ENCODE measurements at places on chromosomes 1 and 21.

DNA sequence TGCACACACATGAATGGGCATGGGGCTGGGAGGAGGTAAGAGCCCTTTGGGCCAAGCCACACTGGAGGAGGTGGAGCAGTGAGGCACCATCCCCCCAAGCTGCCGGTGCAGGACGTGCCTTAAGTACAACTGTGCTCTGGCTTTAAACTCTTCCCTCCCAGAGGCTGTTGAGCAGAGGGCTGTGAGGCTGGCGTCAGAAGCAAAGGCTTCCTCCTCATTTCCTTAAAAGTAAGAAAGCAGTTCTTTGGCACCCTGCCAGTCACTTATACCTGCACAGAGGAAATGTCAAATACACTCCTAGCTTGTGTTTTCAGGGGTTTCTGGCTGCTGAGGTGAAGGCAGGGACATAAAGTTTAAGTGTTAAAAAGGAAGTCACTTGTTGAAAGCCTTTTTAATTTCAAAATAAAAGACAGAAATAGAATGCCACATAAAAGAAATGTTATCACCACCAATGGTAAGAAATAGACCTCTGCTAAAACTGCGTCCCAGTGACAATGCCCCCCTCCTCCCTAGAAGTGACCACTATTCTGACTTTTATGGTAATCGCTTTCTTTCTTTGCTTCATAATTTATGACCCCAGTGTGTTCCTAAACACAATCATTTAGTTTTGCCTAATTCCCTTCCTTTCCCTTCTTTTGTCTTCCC is 33.0 kb downstream of the LAMC2 start:
- DNase-seq: peak; percentile 8

GRCh38 chr1:24914226-24915069 is 15.6 kb downstream of the RUNX3 start:
- peak; percentile 16 for DNase-seq

DNA sequence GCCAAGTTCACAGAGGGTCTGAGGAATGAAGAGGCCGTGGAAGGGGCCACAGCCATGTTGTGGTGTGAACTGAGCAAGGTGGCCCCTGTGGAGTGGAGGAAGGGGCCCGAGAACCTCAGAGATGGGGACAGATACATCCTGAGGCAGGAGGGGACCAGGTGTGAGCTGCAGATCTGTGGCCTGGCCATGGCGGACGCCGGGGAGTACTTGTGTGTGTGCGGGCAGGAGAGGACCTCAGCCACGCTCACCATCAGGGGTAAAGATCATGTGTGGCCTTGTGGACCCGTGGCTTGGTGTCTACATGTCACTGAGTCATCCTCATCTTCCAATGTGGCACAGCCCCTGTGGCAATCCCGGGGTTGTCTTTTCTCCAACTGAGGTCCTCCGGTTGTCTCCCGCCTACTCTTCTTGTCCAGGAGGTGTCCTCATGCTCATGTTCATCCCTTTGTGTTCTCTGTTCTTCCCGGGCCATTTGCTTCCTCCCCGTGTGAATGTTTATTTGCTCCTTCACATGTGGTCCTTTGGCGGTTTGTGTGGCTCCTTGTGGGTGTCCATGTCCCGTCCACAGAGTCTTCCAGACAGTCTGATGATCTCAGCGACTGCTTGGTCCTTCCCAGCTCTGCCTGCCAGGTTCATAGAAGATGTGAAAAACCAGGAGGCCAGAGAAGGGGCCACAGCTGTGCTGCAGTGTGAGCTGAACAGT is 84.2 kb downstream of the OBSCN start:
- DNase-seq: no peak

- no peak for DNase-seq
Measured at GRCh38 chr1:234879147-234880080, 249.2 kb downstream of the TOMM20 start.

DNA sequence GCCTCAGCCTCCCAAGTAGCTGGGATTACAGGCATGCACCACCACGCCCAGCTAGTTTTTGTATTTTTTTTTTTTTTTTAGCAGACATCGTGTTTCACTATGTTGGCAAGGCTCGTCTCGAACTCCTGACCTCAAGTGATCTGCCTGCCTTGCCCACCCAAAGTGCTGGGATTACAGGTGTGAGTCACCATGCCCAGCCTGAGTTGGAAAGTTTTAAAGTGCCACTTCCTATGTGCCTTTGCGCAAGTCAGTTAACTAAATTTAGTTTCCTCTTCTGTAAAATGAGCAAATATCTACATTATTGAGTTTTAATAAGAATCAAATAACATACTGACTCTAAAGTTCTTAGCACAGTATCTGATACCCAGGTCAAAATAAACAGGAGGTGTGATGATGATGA is 12.4 kb downstream of the SLC19A2 start:
- DNase-seq: no peak

GRCh38 chr1:57411262-57411661 is 12.6 kb downstream of the DAB1 start:
- no peak for DNase-seq

DNA sequence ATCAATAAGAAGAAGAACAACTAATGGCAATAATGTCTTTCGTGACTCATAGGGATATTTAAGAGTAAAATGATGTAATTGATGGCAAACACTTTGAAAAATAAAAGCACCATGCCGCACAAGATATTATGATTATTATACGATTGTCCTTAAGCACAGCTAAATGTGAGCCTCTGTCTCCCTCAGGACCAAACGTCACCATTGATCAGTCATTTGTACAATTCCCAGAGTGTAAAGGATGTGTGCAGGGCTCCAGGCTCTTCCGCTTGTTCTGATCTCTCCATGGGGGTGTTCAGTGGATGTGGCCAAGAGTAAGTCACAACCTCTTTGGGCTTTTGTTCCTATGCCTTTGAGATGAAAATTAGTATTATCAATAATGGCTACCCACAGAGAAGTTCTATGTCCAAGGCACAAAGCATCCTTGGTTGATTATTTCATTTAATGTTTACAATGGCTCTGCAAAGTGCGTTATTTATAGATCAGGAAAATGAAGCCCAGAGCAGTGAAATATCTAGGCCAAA is 17.7 kb upstream of the C1orf87 start:
- no peak for DNase-seq

DNA sequence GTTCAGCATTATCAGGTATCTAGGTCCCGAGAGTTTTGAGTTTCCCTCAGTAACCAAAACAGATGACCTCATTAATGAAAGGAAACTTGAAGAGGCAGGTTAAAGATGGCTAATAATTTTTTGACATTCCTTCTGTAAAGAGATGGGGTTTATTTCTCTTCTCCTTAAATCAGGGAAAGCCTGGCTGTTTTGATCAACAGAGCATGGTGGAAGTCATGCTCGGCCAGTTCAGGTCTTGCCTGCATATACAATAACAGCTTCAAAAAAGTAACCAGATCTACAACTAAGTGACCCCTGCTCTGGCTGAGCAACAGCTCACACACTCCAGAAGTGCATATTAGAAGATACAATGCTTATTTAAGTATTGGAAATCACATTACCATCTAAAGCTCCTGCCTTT is 36.6 kb upstream of the POU2F1 start:
- no peak for DNase-seq

GRCh38 chr1:68401506-68401905 is 48.2 kb downstream of the RPE65 start:
- no peak for DNase-seq

GRCh38 chr1:26016258-26016952 is 5.2 kb upstream of the EXTL1 start:
- no peak for DNase-seq

DNA sequence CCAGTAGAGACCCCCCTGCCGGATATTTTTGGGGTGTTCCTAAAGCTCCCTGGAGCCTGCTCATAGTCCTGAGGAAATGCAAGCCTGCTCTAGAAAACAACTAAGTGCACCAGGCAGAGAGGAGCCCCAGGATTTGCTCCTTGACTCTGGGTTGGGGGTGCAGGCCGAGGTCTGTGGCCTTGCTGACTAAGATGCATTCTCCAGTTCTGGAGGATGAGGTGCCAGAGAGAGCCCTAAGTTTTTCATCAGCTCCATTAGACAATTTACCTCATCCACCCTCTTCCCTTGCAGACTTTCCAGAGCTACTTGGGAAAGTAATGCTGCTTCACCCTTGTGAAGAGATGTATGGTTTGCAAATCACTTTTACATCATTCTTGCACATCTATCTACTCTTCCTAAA is 9.1 kb downstream of the TUFT1 start:
- no peak for DNase-seq

GRCh38 chr1:3248155-3249141 is 179.4 kb downstream of the PRDM16 start:
- DNase-seq: no peak

DNA sequence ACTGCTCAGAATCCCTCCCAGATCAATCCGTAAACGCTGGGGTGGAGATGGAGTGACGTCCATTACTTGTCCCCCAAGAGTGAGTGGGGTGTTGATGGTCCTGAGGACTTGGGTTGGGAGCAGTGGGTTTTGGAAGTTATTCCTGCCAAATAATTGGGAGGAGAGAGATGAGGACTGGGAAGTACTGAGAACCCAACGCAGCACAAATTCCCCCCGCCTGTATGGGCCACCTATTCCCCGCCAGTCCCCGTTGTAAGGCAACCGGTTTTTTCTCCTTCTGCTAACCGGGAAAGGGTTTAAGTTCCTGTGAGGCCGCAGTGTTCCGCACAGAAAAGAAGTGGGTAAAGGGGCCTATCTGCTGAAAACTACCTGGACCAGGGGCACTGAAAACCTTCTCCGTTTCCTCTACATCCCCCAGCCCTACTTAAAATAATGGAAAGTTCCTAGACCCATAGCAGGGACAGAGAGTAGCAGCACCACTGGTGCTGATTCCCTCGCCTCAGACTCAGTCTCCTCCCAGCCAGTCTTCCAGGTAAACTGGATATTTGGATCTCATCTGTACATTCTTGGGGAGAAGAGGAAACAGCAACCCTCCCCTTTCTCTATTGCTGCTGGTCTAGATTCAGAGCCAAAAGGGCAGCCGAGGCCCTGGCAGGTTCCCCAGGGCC is 738 bp downstream of the LURAP1 start:
- DNase-seq: no peak

GRCh38 chr1:25204797-25205480 is 27.4 kb downstream of the SYF2 start:
- peak; percentile 73 for DNase-seq

- no peak for DNase-seq
Measured at GRCh38 chr1:109564194-109564878, 15.9 kb downstream of the GNAI3 start.

DNA sequence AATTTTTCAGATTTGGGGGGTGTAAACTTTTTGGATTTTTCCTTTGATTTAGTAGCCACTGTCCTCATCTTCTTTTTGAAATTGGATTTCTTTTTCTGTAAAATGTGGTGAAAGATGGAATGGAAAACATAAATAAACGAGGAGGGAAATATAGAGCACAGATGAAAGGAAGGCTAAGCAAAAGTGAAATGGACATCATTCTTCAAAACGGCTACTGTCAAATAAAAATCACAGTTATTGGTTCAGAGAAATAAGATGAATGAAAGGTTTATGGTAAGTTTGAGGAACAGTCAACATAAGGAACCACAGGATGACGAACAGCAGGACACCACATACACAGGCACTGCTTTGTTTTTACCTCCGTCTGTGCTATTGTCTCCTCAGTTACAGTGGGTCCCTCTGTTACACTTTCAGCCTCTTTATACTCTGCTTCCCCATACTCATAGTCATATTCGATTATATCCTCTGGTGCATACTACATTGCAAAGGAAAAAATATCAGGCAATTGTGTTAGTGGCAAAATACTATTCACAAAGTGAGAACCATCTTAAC is 82.4 kb downstream of the COL11A1 start:
- DNase-seq: no peak

- DNase-seq: peak; percentile 40
Measured at GRCh38 chr21:33185852-33186251, 43.9 kb upstream of the IFNAR2 start.

GRCh38 chr1:92274939-92275338 is 23.8 kb downstream of the GLMN start:
- DNase-seq: no peak

GRCh38 chr1:116150368-116150767 is 39.2 kb downstream of the MAB21L3 start:
- DNase-seq: no peak

DNA sequence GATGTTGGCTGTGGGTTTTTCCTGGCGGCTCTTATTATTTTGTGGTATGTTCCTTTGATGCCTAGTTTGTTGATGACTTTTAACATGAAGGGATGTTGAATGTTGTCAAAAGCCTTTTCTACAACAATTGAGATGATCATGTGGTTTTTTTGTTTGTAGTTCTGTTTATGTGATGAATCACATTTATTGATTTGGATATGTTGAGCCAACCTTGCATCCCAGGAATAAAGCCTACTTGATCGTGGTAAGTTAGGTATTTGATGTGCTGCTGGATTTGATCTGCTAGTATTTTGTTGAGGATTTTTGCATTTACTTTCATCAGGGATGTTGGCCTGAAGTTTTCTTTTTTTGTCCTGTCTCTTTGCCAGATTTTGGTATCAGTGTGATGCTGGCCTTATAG is 28.5 kb downstream of the CD55 start:
- DNase-seq: no peak

- no peak for DNase-seq
Measured at GRCh38 chr1:235023711-235024439, 104.8 kb downstream of the TOMM20 start.

GRCh38 chr1:156414461-156415064 is 45.6 kb downstream of the RHBG start:
- no peak for DNase-seq

DNA sequence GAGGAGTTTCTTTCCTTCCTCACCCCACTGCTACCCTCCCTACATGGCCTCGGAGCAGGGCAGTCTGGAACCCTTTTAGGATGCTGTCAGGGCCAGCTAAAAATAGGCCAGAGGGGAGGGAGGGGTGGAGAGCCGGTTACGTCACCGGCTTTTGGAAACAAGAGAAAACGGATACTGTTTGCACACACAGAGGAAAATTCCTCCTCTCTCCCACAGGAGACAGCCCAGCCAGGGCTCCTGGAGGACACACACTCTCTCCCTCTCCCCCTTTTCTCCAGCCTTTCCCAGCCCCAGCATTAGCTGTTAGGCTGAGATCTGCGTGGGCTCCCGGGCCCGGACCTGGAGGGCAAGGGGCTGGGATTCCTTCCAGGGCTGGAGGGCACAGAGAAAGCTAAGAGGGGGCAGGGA is 20.0 kb upstream of the ALDH4A1 start:
- no peak for DNase-seq

DNA sequence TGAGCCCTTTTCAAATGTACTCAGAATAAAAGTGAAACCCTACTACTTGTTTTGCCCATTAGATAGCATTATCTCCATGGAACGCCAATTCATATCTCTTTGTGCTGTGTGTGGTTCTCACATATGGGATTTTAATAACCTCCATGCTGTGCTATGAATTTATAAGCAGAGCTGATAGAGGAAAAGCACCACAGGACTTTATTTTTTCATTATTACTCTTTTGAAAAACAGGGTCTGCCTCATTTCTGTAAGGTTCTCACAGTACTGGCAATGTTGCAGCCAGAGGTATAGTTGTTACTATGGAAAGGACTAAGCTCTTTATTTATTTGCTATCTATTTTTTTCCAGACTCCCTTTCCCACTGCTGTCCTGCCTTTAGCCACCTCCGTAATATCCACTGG is 313.7 kb downstream of the ST6GALNAC3 start:
- no peak for DNase-seq

- DNase-seq: no peak
Measured at GRCh38 chr1:12168451-12169160, 1.8 kb downstream of the TNFRSF1B start.

GRCh38 chr21:15063081-15063813 is 1.6 kb downstream of the NRIP1 start:
- DNase-seq: no peak

Data from CD8-positive, alpha-beta T cell (primary cell).